ENCODE measurements at places on chromosomes 2 and 18. TPM values are rescaled to one million over a fixed set of nuclear protein-coding genes. Genes with fewer than 3 reads are reported as not detected.

GRCh38 chr2:172313715-172314341 is 113.6 kb upstream of the ITGA6 start:
- no peak overlapping the region for H3K27ac ChIP-seq
- no peak overlapping the region for H3K4me3 ChIP-seq
- no peak for DNase-seq
- H3K4me1 ChIP-seq = no peaks in the 10 kb centered on the region
- no peaks in the 10 kb centered on the region for H3K27me3 ChIP-seq

DNA sequence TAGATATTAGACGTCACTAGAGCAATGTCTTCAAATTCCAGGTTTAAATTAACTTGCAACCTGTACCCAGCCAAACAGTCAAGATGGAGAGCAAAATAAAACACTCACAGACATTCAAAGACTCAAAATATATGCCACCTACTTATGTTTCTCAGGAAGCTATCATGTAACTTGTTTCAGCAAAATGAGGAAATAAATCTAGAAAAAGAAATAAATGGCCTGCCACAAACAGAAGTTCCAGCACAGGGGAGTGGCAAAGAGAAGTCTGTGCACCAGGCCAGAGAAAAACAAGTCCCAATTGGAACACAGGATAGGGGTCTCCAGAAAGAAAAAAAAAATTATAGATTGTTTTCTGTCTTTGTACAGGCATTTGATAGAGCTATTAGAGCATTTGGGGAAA is 96.7 kb downstream of the LRP2 start:
- no peak overlapping the region for H3K27ac ChIP-seq
- no peaks in the 10 kb centered on the region for H3K27me3 ChIP-seq
- no peak overlapping the region for H3K4me3 ChIP-seq
- H3K4me1 ChIP-seq = no peaks in the 10 kb centered on the region

Gene C2orf78
- not detected for total RNA-seq

Gene SLC4A3
- total RNA-seq = 2.3 TPM

Gene ATP6V1C2
- 10.9 TPM for total RNA-seq

Measured in esophagus squamous epithelium (tissue), 5 donors.